ENCODE measurements at places on chromosomes 2 and 18.

DNA sequence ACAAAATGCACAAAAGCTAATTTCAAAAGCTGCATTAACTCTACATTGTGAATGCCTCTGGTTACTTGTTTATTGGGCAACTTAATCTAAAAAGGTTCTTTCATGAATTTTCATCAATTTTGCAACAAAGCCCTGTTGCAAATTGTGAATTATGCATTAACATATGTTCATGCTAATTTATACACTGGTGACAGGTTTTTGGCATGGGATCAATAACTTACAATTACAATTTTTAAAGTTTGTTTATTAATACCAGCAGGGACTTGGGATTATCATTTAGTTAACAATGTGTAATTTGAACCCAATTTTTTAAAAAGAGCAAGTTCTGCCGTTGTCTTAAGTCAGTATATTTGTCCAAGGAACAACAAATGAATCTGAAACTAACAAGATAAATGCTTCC, 183.6 kb downstream of the DCC start:
- no peak for DNase-seq

DNA sequence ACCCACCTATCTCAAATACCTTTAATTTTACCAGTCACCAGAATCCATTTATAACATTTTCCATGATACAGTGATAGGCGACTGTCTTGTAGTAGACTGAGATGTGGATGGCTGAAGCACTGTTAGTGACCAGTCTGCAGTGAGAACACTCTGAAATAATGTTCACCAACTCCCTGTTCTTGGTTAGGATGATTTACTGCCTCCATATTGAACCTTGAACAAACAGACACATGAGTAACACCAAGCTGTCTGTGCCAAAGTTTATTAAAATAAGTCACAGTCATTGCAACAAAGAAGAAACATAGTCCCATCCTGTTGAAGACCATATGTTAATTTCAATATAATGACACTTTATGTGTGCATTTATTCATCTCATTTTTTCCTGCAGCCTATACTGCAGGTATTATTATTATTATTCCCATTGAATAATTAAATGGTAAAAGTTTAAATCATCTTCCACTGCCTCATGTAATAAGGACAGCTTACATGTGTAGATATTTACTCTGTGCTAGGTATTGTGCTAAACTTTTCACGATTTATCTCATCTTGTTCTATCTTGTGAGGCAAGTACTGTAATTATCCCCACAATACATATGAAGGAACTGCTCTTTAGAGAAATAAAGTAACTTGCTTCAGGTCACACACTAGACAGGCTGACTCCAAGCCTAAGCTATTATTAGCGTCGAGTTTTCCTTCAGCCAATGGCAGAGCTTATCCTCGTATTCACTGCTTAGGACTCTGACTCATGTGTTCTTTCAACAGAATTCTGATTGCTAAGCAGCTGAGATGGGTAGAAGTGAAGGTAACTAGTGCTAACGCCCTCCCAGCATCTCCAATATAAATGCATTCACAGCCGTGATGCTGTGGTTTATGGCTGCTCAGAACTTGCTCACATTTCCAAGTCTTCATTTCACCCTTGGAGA, 62.5 kb downstream of the ONECUT2 start:
- DNase-seq = no peak

- DNase-seq = no peak
These were observed 51.0 kb upstream of the CNGA3 start for GRCh38 chr2:98295275-98295674.

DNA sequence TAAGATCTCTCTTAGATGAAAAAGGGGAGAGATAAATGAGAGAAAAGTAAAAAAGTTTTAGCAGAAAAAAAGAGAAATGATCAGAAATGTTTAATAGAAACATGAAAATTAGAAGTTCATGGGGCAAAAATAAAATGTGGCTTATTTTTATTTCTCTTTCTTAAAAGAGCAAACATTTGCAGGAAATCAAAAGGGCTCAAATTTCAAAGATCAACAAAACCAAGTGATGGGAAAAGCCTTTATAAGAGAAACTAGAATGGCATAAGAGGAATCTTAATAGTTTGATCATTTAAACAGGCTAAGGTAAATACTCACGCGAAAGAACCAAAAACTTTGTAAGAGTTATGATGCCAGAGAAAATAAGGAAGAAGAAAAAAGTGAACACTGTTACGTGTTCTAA, 23.3 kb upstream of the DAW1 start:
- DNase-seq = no peak

DNA sequence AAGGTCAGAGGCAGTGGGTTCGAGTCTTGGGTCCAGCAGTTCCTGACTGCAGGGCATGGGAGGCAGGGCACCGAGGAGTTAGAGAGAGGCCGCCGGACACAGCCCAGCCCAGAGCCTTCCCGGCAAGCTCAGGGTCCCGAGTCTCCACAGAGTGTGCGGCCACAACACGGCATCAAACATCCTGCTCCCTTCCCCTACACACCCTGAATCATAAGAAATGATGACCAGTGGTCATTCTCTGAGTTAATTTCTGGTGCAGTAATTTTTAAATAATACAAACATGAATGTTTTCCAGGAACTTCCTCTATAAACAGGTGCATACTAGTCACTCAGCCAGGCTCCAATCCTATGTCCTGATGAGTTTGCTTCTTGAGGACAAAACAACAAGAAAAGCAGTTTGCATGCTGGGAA, 118.0 kb downstream of the PXDN start:
- no peak for DNase-seq

DNA sequence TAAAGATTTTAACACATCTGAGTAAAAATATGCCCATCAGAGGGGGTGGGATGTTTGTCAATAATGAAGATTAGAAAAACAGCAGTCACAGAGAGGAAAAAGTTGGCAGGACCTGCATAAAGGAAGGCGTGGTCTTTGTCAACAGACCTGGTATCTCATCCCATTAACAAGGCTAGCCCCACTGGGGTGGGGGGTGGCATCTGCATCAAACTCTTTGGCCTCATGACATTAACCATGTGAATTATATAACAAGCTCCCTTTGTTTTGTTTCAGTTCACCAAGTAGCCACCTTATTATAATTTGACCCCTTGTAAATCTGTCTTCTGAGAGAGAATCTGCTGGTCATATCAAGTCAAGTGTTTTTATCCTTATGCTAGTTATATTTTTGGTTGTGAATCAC, 28.8 kb downstream of the NEMP2 start:
- DNase-seq = no peak

GRCh38 chr2:168913495-168913894, 12.4 kb downstream of the G6PC2 start:
- no peak for DNase-seq

DNA sequence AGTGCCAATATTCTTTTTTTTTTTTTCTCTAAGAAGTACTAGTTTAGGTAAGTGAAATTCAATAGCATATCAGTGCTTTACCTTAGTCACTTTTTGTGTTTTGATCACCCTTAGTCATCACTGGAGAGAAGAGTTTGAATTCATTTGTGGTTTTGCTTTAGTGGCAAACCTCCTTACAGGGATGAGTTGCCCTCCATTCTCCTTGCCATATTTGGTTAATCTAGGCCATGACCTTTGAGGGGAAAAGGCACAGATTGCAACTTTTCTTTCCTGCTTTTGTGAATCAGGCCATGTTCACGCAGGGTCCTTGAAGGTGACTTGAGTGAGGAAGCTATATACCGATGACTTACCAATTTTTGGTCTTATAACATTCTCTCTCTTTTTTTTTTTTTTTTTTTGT, 34.4 kb downstream of the PLEKHA3 start:
- DNase-seq = no peak

DNA sequence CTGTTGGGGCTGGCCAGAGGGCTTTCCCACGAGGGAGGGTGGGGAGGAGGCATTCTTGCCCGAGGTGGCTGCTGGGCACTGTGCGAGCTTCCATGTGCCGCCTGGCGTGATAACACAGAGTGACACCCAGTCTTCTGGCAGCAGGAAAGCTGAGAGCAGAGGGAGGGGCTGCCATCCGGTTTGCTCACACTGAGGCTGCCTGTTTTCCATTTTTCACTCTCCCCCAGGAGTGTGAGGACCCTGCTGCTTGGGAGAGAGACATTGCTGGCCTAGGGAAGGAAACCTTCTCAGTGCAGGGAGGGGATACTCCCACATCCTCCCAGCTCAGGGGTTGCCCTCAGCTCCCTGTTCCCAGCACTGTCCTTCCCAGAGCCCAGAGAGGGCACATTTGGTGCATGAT, 73.1 kb downstream of the INHBB start:
- DNase-seq = peak; percentile 19

GRCh38 chr2:152624805-152625204, 92.5 kb downstream of the PRPF40A start:
- DNase-seq = no peak

GRCh38 chr2:106306387-106306786, 112.3 kb upstream of the UXS1 start:
- no peak for DNase-seq

- DNase-seq = no peak
These were observed 184.9 kb upstream of the MAP2 start for GRCh38 chr2:209238765-209239584.

DNA sequence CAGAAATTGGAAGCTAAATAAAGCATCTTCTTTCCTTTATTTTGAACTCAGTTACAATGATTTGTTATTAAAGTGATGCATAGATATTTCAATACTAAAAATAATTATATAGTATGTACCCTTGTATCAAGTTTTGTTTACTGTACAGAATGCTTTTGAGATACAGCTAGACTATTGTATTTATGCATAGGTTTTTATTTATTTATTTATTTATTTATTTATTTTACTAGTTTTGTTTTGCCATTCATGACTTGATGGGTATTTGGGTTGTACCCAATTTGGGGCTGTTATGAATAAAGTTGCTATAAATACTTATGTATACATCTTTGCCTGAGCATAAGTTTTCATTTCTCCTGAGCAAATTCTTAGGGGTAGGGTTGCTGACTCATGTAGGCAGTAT, 118.7 kb upstream of the NXPH2 start:
- DNase-seq = no peak

GRCh38 chr2:222572751-222573174, 83.1 kb downstream of the FARSB start:
- DNase-seq = peak; percentile 29

DNA sequence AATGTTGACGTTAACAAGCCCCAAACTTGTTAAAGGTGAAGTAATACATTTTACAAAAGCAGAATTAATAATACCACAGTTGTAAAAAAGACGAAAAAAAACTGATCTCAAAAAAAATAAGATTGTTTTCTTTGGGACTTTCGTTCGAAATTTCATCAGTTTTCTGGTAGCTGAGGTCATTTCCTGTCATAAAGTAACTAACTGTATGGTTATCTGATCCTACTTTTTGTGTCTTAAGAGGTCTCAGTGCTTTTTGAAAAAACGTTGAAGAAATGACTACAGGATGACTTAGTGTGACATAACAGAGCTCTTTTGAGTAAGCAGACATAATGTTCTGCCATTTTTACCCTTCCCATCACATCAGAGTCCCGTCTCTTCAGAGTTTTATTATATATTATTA, 79.3 kb downstream of the BIRC6 start:
- DNase-seq = no peak

DNA sequence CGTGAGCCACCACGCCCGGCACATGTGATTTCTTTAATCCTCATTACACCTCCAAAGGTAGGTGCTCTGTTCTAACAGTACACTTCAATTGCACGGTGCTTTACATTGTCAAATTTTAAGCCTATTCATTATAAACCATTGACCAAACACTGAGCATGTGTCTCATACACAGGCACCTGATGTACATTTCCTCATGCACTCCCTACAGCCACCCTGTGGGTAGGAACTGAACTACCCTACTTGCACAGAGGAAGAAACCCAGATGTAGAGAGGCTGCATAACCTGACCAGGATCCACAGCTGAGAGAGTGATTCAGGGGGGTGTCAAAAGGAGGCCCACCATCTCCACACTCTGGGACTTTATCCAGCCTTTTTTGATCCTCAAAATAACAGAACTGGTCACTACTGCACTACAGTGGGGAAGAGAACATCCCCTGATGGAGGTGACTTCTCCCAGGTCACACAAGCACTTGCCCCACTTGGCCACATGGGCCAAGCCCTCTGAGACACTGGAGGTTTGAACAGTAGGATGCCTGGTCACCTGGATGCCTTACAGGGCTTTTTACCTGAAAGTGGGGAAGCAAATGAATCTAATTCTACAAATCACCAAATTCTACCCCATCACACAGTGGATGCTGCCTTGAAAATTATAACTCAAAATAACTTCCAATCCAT, 6.9 kb upstream of the DPYSL5 start:
- no peak for DNase-seq

- DNase-seq = peak; percentile 2
These were observed 37.4 kb upstream of the ALPP start for GRCh38 chr2:232341061-232341738.

DNA sequence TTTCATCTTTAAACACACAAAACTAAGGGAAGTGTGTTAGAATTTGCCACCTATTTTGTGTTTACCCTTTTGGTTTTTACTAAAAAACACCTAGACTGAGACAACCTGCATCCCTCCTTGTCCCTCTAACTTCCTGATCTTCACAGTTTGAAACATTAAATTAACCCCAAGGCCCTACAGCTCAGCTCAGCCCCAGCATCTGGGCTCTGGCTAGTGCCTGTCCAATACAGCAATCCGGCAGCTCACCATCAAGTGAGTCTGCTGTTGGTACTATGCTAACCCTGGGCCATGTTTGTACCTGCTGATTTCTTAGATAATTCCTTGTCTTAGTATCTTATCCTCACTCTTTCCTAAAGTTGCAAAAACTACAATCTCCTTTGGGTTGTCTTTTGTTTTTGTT, 162.4 kb downstream of the DSEL start:
- DNase-seq = no peak

- DNase-seq = no peak
These were observed 14.0 kb downstream of the TMEM247 start for GRCh38 chr2:46493241-46493970.

- DNase-seq = no peak
These were observed 89.6 kb downstream of the GBX2 start for GRCh38 chr2:236078297-236079255.

GRCh38 chr2:30276455-30276911, 45.1 kb downstream of the LBH start:
- DNase-seq = no peak

GRCh38 chr18:52615321-52615720, 275.3 kb downstream of the DCC start:
- no peak for DNase-seq

DNA sequence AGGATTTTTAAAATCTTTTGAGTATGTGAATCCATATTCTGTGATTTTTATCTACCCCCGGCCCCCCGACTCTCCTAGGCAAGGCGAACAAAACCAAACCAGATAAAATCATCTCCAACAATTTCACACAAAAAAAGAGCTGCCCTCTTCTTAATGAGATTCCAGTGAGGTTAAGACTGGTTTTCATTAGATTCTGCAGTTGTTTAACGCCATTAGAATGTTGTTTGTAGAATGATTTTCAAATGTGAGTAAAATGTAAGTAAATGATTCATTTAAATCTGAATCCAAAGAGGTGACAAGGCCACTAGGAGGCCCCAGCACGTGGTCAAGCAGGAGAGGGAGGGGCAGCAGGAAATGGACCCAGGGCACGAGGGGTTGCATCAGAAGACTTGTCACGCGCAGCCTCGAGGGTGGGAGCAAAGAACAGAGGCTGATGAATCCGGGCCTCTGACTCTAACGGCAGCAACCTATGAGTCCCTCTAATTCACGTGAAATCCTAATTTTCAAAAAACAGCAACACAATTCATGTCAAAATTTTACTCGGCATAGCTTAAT, 24.3 kb upstream of the KLHL29 start:
- DNase-seq = no peak

GRCh38 chr2:161400076-161400475, 16.0 kb upstream of the TBR1 start:
- DNase-seq = no peak

- DNase-seq = no peak
These were observed 912.8 kb downstream of the NRXN1 start for GRCh38 chr2:50118905-50119702.

GRCh38 chr2:26979741-26980140, 9.3 kb downstream of the MAPRE3 start:
- DNase-seq = no peak

Data from upper lobe of left lung (tissue), 6 donors.